ENCODE measurements at places on chromosomes 1 and 21.

DNA sequence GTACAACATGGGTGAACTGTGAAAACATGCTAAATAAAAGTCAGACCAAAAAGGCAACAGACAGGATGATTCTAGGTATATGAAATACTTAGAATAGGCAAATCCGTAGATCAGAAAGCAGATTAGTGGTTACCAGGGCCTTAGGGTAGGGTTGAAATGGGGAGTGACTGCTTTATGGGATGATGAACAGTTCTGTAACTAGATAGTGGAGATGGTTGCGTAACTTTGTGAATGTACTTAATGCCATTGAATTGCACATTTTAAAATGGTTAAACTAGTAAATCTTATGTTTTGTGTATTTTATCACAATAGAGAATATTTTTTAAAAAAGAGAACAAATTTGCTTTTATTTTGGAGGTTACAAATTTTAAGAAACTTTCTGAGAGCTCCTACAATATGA lies 17.4 kb downstream of the ZNF326 start:
- no peak for DNase-seq

- no peak for DNase-seq
These were observed 16.6 kb upstream of the IL19 start for GRCh38 chr1:206754011-206754410.

- DNase-seq, result peak; percentile 54
These were observed 846 bp upstream of the PER3 start for GRCh38 chr1:7783178-7783711.

DNA sequence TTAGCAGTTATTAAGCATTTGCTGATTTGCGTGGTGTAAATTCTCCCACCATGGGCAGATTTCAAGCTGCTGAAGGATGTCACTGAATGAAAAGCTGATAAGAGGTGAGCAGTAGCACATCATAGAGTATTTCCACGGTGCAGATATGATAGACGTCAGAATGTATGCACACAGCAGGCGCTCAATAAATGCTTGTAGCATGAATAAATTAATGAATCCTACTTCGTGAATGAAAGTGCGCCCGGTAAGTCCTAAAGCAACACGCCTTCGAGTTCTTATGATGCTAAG lies 510 bp upstream of the UBIAD1 start:
- DNase-seq, result no peak

- no peak for DNase-seq
These were observed 1.8 kb downstream of the SFT2D2 start for GRCh38 chr1:168227620-168228019.

GRCh38 chr1:238892612-238893011 lies 493.8 kb upstream of the CHRM3 start:
- no peak for DNase-seq

- DNase-seq, result no peak
These were observed 224.7 kb upstream of the GJB5 start for GRCh38 chr1:34529935-34530859.

DNA sequence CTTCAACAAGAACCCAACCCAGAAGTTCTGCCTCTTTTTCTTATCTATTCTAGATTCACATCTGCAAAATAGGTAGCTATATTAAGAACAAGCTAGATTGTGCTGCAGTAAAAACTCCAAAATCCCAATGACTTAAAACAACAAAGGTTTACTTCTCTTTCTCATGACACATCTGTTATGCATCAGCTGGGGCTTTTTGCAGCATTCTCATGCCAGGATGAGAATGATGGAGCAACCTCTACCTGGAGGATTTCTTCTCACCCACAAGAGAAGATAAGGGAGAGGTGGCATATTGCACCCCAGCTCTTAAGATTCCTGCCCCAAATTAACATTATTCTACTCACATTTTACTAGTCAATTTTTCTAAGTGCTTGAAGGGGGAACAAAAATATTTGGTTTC lies 152.3 kb upstream of the SPAG17 start:
- DNase-seq, result no peak

DNA sequence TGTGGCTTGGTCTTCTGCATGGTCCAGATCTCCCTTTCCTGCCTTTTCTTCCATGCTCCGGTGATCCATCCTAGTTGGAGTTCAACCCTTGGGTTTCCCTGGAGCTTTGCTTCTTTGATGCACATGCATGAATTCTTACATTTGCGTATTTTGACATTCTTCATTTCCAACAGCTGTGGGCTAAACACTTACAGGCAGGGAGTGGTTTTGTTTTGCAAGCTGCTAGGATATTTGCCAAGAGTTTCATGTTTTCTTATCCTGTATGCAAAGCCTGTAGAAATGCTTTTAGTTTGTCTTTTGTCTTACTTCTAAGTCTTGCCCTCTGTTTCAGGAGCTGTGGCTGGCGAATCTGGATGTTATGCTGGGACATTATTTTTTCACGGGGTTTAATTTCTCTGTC lies 90.3 kb upstream of the PAXBP1 start:
- no peak for DNase-seq

DNA sequence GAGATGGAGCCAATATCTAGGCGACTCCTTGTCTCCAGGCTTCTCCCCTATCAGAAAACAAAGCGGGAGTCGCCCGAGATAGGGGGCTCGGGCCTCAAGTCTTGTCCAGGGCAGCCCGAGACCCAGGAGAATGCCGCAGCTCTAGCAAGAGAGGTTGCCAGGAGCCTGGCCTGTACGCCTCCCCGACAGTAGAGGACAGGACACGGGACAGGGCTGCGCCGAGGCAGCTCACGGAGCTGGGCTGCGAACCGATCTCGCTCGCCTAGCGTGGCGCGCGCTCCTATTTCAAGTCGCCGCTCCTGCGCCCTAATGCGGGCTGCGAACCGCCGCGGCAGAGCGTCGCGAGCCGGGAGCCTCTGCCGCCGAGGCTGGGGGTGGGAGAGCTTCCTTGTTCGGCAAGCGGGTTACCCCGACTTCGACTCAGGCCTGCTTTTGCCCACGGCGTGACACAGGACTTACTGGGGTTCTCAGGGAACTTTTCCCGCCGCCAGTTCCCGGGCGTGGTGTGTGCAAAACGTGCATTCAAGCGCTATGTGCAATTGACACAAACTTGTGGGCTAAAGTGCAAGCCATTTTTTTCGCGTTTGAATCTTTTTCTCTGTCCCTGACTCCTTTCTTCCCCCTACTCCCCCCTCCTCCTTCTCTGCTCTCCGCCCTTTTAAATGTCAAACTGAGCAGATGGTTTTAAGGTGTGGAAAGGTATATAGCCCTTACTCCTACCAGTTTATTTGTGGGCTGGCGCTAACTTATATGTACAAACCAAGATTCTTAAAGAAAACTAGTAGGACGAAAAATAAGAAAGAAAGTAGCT lies 2.4 kb upstream of the PROX1 start:
- DNase-seq, result no peak

- no peak for DNase-seq
These were observed 48.4 kb downstream of the CAPZB start for GRCh38 chr1:19436716-19437476.

- no peak for DNase-seq
These were observed 185.5 kb upstream of the NFIA start for GRCh38 chr1:60896701-60897363.

DNA sequence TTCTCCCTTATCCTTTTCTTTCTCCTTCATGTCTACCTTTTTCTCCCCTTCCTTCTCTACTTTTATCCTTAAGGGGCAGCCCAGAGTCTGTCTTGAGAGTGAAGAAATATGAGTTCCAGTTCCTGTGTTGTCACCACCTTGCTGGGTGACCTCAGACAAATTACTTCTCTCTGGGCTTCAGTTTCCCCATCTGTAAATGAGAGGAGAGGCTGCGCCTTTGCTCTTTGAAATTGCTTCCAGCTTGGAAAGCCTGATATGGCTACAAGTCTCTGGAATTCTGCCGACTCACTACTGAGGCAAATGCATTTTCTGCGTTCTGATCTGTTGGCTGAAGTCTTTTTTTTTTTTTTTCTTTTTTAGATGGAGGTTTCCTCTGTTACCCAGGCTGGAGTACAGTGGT lies 119.2 kb downstream of the SYF2 start:
- no peak for DNase-seq

GRCh38 chr1:236945002-236945401 lies 59.2 kb downstream of the MT1HL1 start:
- DNase-seq, result no peak

DNA sequence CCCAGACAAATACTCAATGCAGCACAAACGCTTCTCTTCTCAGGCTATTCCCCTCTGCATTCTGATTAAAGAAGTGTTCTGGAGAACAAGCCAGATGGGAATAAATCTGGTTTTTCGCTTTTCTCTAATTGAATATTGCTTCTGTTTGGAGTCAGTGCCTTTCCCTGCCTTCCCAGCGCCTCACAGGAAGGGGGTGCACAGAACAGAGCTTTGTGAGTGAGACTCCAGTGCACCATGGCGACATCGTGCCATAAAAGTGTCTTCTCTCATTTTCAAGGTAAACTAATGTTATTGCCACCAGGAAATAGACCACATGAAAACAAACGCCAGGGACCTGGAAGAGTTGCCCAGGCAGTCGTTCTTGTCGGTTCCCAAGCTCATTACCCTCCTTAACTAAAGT lies 43.6 kb upstream of the SLC45A1 start:
- no peak for DNase-seq

DNA sequence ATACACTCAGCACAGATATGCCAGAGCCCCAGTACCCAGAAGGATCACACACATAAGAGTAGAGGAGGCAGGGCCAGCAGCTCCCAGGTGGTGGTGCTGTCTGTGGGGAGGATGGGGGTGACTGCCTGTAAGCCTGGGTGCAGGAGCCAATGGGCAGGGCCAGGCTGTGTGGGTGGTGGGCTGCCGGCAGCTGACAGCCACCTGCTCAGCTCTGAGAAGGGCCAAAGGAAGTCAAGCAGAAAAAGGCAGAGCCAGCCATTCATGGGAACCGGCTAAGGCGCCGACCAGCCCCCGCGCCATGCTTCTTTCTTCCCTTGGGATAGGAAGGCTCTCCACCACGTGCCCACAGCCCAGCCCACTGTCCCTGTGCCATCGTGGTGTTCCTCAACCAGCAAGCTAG lies 14.1 kb downstream of the PIK3C2B start:
- DNase-seq, result peak; percentile 44

DNA sequence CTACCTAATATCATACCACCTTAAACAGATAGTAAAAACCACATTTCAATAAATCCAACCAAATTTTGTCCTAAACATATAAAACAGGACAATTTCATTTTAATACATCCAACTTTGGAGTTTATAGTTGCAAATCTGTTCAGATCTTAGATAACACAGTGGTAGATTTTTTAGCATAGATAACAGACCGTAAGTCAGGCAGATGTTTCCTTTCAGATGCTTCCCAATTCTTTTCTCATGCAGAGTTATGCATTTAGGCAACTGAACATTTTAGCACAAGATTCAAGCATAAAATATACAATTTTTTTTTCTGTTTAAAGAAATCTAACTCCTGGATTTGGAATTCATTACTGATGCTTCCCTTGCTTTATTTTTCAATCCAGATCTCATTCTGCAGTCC lies 156.5 kb upstream of the ZNHIT6 start:
- DNase-seq, result no peak

DNA sequence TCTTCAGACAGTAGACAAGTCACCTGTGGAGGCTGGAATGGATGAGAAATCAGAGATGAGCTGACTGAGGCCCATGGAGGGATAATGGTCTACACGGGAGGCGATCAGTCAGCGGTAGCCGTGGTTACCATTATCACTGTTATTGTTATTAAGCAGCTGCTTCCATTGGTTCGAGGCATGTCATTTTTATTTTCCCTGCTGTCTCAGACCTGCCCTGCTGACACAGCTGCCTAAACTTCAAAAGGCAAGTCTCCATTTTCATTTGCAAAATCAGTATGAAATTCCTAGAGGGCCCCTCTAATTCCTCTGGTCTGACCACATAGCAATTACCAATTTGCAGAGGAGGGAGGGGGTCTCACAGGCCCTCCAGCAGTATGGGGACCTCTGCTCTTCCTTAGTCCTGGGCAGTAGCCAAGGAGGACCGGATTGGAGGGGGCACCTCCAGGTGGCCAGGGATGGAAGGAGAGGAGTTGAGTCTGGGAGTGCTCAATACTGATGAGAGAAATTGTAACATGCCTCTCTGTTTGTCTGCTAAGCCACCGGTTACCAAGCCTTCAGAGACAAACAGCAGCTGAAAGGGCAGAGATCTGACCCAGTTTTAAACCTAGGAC lies 184.2 kb downstream of the TRABD2B start:
- DNase-seq, result no peak

DNA sequence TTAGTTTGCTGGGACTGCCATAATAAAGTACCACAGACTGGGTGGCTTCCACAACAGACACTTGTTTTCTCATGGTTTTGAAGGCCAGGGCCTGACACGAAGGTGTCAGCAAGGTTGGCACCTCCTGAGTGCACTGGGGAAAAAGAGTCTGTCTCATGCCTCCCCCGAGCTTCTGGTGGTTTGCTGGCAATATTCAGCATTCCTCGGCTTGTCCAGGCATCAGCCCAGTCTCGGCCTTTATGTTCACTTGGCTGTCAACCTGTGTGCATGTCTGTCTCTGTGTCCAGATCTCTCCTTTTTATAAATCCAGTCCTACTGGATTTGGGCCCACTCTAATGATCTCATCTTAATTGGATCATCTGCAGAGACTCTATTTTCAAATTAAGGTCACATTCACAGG lies 72.6 kb downstream of the DOP1B start:
- DNase-seq, result no peak

DNA sequence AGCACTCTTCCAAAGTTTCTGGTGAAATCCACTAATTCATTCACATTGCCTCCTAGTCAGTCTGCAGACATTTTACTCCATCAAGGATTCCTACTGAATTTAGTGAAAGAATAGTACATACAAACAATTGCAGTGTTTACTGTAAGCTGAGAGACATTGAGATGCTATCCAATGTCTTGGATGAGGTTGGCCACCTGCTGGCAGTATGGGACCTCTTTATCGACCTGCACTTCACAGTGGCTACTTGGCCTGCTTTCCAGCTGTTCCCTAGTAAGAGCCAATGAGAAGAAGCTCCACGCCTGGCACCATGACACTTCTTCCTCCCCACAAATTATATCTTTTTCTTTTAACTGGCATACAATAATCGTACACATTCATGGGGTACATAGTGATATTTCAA lies 51.5 kb upstream of the LRIF1 start:
- DNase-seq, result no peak

DNA sequence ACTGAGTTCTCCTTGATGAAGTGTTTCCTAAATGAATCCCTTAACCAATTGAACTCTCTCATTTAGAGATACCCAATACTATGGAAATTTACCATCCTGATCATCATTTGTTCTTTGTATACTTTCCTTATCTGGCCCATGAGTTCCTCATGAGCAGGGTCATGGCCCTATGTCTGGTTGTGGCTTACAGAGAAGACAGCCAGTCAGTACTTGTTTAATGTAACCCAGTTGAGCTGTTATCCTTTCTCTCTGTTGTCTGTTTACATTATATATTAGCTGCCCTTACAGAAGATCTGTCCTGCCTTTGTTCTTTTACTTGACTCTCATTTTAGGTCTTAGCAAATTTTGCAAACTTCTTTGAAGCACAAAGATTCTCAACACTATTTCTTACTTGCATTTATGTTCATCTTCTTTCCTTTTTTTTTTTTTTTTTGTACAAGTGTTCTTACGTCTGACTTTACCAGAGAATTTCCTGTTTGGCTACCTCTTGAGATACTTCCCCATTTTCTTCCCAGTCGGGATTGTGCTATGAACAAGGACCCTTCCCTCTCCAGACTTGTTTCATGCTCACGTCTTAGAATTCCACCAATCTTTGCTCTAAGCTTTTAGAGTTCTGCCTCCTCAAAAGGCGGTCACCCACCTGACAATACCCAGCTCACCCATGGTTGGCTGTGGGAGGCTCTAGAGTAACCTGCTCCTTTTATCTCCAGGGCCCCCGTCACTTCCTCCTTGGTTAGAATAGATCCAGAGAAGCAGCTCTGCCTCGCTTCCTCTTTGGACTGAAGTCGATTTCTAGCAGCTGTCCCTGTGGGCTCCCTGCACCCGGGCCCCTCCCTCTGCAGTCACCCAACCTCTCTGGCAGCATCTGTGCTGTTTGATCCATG lies 53.6 kb upstream of the RUNX1 start:
- no peak for DNase-seq
